Hematopoietic multipotent progenitor cell (in vitro differentiated cells): ENCODE measurements at places on chromosomes 6 and 20.
A peak's percentile ranks its signal among the peaks of the same experiment; 100 is the strongest.

DNA sequence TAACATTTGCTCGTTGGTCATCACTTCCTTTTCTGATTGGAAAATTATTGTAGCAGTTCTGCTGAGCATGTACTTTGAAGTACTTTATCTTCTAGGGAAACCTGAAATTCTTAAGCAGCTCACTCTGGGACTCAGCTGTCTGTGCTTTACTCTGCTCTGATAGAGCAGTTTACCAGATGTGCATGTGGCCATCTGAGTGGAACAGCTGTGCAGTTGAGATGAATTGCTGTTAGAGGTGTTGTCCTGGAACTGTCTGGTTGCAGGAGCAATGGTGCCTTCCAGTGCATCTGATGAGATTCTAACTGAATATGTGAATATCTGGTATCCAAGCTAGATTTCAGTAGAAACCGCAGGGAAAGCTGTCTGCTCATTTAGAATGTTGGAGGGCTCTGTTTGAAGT, 27.2 kb downstream of the PANK2 start:
- DNase-seq: no peak

- no peak for DNase-seq
Measured at GRCh38 chr6:149847939-149848267, 16.3 kb downstream of the LRP11 start.

DNA sequence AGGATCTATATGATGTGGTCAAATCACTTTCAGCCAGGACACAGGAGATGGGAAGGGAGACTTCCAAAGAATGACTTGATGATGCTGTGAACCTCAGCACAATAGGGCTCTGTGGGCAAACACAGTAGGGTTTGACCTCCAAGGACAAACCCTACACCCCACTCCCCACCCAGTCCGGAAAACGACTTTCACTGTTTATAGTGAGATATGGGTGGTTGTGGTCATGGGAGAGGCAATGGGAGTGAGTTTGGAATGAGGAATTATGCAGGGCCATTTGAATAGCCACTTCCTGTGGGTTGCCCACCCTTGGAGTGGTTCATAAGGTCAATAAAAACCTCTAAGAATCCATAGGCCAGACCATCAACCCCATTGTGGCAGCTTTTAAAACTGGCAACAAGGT, 38.4 kb upstream of the PRND start:
- DNase-seq: no peak

- no peak for DNase-seq
Measured at GRCh38 chr6:15901141-15902115, 227.5 kb upstream of the MYLIP start.

- no peak for DNase-seq
Measured at GRCh38 chr6:17318435-17319165, 37.4 kb downstream of the RBM24 start.

GRCh38 chr20:8322662-8323217, 190.7 kb downstream of the PLCB1 start:
- DNase-seq: no peak

GRCh38 chr20:3275966-3276679, 37.1 kb upstream of the SLC4A11 start:
- no peak for DNase-seq

DNA sequence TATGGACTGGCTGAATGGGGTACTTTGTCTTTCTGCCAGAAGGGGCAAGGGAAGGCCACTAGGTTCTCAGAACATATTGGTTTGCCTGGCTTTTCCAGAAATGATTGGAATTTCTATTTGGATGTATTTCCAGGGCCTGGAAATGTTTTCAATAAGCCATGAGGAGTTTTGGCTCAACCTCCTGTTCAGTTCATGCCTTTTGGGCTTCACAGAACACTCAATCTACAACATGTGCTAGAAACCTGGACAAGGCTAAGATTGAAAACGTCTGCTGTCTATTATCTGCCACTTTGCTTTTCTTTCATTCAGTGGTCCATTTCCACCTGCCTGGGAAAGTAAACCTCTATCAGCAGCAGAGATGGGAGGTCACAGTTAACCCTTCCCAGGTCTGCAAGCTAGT, 793.4 kb downstream of the TENT5A start:
- DNase-seq: no peak

DNA sequence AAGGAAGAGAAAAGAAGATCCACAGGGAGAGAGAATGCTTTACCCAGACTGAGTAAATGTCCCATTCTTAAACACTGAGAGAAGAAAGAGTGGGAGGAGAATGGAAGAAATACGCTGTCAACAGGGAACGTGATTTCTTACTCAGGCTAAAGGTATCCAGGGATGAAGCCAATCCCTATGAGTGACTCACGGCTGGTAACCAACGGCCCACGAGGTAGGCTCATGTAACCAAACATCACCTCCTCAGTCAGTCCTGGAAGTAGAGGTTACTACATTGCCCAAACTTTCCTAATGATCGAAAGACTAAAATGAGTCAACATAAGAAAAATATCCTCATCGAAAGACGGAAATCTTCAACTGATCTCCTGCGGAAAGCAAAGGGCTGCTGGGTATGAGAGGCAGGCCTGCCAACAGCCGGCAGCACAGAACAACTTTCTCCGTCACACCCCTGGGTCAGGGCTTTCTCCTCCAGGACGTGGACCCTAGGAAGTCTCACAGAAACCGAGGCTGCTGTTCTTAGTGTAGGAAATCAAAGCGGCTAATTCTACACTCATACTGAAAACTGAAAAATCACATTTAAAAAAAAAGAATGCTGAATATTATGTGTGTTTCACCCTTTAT, 292.6 kb downstream of the GMDS start:
- no peak for DNase-seq

GRCh38 chr6:125699591-125699990, 49.8 kb upstream of the HEY2 start:
- DNase-seq: no peak

DNA sequence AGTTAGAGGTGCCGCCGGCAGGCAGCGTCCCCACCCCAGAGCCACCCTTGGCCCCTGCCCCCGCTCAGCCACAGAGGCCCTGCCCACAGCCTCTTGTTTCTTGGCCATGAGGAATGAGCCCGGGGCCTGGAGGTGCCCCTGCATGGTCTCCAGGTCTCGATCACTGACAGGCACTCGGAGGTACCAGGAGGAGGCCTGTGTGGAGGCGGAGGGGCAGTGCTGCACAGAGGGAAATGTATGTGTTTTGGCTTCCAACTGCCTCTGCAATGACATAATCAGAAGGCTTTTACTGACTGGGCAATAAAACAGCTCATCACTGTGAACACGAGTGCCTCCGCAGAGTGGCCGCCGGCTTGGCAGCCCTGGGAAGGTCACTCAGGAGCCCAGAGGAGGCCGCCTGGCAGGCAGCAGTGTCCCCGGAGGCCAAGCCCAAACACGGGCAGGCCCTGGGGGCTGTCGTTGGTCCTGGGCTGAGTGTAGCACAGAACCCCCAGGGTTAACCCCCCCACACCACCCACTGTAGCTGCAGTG, 61.1 kb upstream of the GATA5 start:
- no peak for DNase-seq

GRCh38 chr6:900716-901605, 208.0 kb upstream of the EXOC2 start:
- no peak for DNase-seq

- DNase-seq: peak; percentile 7
Measured at GRCh38 chr6:162728197-162728596, 423 bp downstream of the PACRG start.

- DNase-seq: no peak
Measured at GRCh38 chr6:135522965-135523692, 25.6 kb upstream of the AHI1 start.

- DNase-seq: no peak
Measured at GRCh38 chr6:9250852-9251251, 815.5 kb upstream of the SLC35B3 start.

DNA sequence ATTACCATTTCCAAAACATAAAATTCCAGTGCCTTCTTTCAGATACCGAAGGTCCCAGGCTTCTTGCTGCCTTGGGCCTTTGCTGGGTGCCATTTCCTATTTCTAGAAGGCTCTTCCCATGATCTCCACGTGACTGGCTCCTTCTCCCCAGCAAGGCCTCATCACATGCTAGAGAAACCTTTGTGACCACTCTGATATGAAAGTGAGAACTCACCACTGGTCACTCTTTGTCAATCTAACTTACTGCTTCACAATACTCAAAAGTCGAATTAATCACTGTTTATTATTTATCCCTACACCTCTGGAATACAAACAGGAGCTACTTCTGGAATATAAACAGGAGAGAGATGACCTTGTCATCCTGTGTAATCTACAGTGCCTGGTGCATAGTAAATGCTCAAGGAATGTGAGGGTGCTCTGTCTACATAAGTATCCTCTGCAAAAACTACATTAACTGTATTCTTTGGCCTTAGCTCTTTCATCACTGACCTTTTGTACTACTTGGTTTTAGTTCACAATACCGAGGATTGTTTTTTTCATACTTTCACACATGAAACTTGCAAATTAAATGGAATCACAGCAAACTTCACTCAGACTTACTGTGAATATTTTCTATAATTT, 1.6 kb downstream of the STX7 start:
- DNase-seq: no peak

GRCh38 chr20:7113577-7114466, 346.3 kb downstream of the BMP2 start:
- peak; percentile 41 for DNase-seq

DNA sequence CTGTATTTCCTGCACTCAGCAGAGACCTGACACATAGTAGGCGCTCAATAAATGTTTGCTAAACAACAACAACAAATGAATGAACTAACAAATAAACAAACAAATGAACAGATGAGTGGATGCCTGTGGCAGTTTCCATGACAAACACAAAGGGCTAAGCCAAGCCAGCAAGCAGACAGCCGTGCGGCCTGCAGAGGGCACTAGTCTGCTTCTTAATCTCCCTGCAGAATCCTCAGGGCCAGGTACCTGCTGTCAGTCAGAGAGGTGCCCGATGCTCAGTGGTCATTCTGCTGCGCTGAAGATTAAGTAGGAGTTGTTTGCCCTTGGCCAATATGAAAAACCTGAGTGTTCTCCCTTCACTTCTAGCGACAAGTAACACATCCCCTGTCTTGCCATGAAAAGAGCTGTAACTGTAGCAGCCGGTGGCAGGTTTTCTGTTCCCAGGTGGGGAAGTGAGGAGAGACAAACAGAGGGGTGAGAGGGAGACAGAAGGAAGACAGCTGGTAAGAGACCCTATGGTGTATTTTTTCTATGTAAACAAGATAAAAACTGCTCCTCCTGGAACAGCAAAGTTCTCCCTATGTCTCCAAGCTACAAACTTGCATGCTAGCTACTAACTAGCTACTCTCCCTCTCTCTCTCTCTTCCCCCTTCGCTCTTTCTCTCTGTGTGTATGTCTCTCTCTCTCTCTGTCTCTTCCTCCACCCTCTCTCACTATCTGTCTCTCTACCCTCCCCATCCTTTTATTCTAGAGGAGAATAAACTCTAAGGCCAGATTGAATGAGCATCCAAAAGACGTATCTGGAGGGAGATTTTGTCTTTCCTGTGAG, at the start of gene MC3R:
Gene MC3R (plus strand): TSS at position 779 of the 829 bp plus-strand sequence. CDS start 112 bp downstream, outside the sequence.
- DNase-seq: peak; percentile 52

DNA sequence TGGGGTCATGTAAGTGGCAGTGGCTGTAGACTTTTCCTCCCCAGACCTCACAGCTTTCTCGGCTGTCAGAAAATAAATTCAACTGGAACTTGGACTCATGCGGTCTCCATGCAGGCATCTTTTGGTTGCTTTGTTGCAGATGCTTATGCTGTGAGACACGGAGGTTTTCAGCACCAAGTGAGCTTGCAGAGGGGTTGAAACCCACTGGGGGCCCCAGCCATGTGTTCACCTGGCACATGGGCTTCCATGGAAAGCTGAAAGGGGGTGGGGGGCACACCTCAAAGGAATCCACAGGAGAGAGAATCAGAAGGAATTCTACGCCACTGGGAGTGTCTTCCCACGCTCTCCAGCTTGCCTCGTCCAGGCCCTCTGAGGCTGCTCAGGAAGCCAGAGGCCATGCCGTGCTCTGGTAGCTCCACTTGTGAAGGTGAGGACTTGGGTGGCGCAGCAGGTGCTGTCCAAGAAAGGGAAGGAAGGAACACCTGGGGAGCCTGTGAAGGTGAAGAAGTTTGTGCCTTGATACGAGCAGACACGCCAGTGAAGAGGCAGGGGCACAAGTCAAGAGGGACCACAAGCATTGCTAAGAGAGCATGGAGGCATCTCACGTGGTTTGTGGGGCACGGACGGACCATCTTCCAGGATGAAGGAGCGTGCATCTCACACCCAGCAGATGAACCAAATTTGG, 134.3 kb upstream of the PMEPA1 start:
- no peak for DNase-seq

DNA sequence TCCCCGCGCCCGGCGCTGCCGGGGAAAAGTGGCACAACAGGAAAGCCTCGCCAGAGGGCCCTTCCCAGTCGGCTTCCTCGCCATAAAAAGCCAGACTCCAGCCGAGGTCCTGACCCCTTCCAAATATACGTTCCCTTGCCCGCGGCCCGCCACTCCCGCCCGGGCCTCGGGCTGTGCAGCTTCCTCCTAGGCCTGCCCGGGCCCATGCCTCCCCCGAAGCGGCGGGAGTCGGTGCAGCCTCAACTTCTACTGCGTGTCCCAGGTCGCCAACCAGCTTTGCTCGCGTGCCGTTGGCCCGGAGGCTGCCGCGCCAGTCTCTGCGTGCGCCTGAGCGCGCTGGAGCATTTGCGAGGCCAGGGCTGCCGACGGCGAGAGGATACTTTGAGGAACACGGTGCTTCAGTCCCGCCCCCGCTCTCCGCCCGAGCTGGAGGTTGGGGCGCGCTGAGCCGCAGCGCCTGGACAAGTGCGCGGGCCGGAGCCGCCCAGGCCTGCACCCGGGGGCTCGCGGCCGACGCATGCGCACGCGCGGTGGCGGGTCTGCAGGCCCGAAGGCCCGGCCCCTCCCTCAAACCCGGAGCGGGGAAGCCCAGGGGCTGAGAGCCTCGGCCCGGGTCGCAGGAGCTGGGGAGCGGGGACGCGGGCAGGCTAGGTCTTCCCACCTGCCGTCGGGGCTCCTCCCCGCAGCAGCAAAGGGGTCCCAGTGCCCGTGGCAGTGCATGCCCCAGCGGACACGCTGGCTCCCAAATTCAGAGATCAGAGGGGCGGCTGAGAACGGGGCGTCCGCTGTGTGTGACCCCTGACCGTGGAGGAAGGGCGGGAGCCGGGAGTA, 10.2 kb downstream of the FOXC1 start:
- no peak for DNase-seq

DNA sequence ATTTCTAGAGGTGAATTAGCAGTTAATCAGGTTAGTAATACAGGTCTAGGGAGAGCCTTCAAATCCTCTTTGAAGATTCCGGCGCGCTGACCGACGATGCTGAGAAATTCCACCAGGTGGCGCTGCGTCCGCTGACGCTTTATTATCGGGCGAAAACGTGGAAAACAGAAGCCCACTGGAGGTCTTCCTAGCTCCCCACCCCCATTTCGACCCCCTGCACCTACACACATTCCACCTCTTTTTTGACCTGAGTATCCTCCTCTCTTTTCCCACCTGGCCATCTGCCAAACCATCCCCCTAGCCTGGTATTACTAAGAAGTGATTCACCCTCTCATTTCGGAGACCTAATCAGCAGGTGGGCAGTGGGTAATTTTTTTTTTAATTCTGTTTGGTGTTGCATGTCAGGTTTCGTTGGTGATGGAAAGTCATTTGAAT, 65.4 kb upstream of the RIN2 start:
- peak; percentile 56 for DNase-seq

DNA sequence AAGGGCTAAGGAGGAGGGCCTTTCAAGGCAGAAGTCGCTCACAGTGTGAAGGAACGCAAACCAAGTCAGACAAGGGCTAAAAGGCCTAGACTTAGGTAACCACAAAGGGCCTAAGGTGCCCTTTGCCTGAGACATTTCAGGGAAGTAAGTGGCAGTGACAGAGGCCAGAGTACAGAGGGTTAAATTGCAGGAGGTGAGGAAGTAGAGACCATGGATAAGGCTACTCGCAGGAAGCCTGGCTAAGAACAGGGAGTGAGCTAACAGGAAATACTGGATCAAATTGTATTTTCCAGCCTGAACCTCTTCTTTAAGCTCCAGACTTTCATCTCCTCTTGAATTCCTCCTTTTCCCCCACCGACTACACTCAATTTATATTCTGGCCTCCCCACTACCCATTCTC, 16.6 kb downstream of the ZHX3 start:
- DNase-seq: no peak
